ENCODE measurements at places on chromosomes 7 and 10. TPM values are rescaled to one million over a fixed set of nuclear protein-coding genes. Genes with fewer than 3 reads are reported as not detected.

- H3K27ac ChIP-seq = no peak overlapping the region
- H3K36me3 ChIP-seq = no peaks in the 10 kb centered on the region
- no peak for DNase-seq
- H3K4me1 ChIP-seq = no peaks in the 10 kb centered on the region
- no peak overlapping the region for H3K4me3 ChIP-seq
Measured at GRCh38 chr7:83038787-83039186, 123.9 kb downstream of the PCLO start.

- H3K4me3 ChIP-seq = no peak overlapping the region
- no peak overlapping the region for H3K27ac ChIP-seq
- no peak for DNase-seq
Measured at GRCh38 chr10:92880233-92880861, 32.0 kb downstream of the EXOC6 start.

Gene VSTM2A
- 0.12 TPM for total RNA-seq

DNA sequence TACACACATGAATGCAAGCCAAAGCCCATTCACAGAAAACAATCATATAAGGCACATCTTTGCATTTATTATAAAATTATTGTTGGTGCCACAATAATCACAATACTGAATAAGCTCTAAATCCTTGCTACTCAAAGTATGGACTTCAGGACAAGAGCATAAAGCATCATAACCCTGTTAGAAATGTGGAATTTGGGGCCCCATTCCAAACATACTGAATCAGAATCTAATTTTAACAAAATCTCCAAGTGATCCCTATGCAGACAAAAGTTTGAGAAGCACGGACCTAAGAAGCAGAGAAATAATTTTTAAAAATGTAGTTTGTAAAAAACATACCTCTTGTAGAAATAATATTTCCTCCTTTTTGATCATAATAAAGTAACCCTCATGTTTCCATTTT lies 199.2 kb downstream of the IMMP2L start:
- no peaks in the 10 kb centered on the region for H3K4me1 ChIP-seq
- no peaks in the 10 kb centered on the region for H3K36me3 ChIP-seq
- no peak overlapping the region for H3K4me3 ChIP-seq
- H3K27me3 ChIP-seq = no peaks in the 10 kb centered on the region
